ENCODE measurements at places on chromosomes 5 and 9.

DNA sequence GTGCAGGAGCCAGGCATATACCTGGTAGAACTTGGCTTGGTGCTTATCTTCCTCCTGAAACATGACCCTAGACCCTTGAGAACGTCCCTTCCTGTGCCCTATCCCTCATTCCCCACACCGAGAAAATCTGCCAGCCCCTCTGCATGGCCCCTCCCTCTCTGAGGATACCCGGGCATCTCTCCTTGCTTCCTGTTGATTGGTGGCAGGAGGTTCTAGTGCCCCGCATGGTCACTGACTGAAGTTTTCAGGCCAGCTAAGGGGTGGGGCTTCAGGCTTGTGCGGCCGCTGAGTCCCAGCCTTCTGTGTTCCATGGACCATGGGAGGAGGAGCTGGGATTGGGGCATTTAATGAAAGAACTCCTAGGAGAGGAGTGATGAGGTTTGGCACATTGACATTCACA, 22.8 kb downstream of the IGIP start:
- DNase-seq: no peak

DNA sequence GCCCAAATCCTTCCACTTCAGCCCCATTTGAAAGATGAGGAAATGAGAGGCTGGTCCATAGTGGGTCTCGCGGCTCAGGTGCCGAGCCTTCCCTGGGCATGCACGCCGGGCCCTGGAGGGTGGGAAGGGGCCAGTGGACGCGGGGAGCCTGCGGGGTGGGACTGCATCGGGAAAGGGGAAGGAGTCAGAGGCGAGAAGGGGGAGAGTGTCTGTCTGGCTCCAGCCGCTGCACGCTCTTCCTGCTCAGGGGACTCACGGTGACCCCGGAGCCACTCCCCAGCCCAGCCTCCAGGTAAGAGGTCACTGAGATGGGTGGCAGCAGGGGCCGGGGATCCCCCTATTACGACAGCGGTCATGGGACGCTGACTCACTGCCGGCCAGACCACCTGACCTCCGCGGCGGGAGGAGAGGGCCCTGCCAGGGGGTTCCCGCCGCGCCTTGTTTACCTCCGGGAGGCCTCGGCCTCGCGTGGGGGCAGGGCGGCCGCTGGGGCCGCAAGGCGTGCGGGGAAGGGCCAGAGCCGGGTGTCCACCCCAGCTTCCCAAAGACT, 1.9 kb upstream of the SQSTM1 start:
- DNase-seq: no peak

DNA sequence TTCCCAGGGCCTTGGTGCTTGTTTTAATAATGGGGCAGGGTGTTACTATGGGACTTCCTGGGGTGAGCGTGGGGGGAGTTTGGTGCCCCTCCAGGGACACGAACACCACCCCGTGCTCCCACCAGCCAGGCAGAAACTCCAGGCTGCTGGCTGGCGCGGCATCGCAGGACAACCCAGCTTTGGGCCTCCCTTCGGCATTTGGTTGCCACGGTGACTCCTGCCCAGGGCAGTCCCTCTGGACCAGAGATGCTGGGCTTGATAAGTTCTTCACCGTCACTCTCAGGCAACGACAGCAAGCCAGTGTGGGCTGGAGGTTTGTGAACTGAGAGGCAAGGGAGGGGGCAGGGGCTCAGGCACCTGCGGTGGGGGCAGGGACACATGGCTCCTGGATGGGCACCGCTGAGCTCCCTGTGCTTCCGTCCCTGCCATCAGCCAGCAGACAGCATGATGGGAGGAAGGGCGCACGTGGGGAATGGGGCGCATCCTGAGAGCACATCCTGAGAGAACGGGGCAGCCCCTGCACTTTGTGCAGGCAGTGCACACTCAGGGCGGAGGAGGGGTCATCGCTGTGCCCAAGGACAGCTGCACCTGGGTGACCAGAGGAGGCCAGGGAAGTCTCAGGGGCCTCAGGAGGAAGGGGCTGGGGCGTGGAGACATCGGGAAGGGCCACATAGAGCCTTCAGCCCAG, 116.4 kb downstream of the RXRA start:
- DNase-seq: no peak

GRCh38 chr9:101509572-101509971, 24.1 kb upstream of the RNF20 start:
- no peak for DNase-seq

All from NCI-H1417 treated with DMSO at 0.1 percent for 48 hours (cell line).